ENCODE measurements at places on chromosomes 16 and 17.

DNA sequence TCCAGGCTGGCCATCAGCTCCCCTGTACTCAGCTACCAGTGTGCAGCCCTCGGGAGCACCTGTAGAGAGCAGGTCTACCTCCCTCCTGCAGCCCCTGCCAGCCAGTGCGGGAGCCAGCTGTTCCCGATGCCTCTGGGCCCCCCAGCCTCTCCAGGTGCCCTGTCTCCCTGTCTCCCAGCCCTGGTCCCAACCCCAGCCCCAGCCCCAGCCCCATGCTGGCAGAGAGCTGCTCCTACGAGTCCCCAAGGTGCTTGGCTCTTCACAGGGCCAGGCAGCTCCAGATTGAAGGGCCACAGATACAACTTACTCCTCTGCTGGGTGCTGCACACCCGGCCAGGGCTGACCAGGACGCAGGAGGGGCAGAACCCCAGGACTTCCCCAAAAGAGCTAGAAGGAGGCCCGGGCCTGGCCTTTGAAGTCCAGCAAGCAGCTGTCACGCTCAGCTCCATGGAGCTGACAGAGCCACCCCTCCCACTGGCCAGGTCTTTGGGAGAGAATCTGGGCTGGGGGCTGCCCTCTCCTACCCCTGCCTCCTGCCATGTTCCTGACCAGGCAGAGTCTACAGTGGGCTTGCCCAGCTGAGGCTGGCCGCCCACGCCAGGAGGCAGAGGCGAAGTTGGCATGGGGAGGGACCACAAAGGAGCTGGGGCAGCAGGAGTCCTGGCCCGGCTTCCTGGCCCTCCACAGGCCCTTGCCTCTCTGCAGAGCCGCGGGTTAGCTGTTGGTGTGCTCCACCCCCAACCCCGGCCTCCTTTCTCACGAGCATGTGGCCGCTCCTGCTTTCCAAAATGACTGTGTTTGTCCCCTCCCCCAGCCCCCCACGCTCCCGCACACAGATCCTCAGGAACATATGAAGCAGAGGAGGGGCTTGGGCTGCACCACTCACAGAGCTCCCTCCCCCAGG is 9.5 kb upstream of the ADAM11 start:
- DNase-seq = no peak

GRCh38 chr16:29842732-29843346 is 20.2 kb downstream of the CDIPT start:
- no peak for DNase-seq

DNA sequence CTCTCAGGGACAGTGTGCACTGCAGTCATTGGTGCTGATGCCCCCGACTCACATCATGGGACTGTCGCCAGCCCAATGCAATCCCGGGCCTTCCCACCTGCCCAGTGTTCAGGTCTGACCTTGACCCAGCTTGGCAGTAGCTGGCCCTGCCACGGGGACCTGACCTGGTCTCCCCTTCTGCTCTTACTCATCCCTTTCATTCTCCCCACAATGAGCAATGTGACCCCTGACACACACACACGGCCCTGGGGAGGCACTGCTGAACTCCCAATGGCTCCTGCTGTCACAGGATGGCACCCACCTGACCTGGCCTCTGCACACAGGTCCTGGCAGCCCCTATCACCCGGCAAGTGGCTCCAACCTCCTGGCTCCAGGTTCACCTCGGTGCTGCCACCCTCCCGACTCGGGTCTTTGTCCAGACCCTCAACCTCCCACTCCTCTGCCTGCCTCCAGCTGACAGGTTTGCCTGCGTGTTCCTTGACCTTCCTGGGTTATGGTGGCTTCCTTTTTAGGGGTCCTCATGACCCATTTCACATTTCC is 6.6 kb downstream of the CD300C start:
- DNase-seq = no peak

DNA sequence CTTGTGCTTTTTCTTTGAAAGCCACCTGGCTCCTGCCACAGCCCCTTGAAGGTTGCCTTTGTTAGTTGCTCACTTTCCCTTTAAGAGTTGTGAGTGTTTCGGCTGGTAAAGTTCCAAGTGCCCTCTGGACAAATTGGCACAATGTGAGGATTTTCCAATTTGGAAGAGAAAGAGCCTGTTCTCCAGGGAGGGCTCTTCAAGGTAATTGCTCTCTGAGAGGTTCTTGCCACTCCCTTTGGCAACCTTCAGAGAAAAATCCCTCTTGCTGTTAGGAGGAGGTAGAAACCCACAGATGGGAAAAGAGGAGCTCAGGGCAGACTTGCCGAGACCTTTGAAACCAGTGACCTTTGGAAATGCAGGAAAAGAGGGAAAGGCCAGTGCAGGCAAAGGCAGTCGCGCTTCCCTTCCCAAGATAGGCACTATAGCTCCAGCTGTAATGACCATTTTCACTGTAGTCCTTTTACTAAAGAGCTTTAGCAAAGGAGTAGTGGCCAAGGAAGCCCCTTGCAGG is 49.0 kb upstream of the AKAP1 start:
- DNase-seq = no peak

DNA sequence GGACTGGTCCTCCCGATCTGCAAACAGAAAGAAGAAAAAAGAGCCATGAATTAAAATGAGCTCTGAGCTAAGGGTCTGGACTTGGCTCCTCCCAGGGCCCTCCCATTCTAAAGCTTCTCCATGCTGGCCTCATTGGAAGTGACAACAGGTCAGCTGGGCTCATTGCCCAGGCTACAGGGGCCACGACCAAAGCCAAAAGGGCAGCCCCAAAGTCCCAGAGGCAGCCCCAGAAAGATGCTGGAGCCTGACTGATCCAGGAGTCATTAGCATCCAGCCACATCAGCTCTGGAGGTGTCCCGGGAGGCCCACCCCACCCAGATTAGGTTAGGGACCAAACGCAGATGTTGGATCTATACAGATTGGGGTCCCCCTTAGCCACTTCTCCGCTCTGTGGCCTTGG is 58.2 kb downstream of the MYH11 start:
- DNase-seq = no peak

- no peak for DNase-seq
Measured at GRCh38 chr17:64097196-64097936, 32.6 kb downstream of the ERN1 start.

DNA sequence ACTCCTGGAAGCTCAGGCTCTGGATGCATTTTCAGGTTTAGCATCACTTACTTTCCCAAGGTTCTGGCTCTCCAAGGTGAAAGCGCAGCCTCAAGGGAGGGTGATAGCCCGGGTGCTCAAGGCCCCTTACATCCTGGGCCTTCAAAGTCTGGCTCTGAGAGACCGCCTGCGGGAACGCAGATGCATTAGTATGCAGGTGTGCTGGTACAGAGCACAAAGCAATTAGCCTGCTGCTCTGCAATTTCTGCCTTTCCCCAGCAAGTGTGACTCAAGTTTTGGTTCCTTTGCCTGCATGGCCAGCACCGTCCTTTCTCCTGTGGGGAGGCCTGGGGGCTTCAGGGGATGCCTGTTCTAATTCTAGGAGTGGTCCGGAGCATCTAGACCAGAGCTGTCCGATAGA is 116.2 kb downstream of the AATF start:
- no peak for DNase-seq

DNA sequence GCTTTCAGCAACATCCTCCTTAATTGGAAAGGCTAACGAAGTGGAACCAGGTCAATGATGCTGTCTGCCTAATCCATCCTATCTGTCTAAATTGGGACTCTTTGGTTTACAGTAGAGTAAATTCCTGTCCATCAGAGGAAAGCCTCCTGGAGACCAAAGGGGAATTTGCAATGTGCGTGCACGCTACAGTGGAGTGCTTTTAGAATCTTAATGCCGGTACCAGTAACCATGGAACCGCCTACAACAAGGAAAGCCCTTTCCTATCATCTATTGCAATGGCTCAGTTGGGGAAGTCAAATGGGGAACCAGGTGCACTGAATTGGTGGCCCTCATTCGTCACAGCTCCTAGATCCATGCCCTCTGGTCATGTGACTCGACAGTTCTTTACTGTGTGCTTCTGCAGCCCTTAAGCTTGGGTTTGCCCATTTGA is 110.1 kb downstream of the XYLT1 start:
- no peak for DNase-seq

DNA sequence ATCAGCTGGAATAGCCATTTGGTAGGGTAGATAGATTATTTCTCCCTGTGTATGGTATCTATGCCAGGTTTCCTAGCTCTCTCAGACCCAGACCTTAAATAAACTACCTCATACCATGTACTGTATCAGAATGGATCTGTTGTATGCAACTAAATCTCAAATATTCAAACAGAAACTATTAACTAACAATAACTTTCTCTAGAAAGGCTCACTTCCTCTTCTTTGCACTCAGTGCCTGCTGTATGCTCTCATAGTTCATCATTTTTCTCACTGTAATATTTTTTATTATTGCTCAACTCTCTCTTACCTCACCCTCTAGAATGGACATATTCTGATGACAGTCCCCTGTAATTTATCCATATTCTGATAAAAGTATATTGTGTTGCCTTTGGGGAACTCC is 182.4 kb downstream of the TOX3 start:
- no peak for DNase-seq

DNA sequence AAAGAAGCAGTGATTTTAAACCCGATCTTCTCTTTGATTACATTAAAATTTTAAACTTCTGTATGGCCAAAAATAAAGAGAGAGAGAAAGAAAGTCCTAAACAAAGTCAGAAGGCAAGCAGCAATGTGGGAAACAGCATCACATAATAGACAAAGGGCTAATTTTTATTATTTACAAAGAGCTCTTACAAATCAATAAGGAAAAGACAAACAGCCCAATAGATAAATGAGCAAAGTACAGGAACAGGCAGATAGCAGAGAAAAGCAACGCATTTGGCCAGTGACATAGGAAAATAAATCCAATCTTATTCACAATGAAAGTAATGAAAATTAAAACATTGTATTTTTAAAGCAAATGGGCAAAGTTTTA is 93.1 kb downstream of the SALL1 start:
- DNase-seq = no peak

GRCh38 chr17:56699186-56699894 is 105.8 kb downstream of the NOG start:
- no peak for DNase-seq

DNA sequence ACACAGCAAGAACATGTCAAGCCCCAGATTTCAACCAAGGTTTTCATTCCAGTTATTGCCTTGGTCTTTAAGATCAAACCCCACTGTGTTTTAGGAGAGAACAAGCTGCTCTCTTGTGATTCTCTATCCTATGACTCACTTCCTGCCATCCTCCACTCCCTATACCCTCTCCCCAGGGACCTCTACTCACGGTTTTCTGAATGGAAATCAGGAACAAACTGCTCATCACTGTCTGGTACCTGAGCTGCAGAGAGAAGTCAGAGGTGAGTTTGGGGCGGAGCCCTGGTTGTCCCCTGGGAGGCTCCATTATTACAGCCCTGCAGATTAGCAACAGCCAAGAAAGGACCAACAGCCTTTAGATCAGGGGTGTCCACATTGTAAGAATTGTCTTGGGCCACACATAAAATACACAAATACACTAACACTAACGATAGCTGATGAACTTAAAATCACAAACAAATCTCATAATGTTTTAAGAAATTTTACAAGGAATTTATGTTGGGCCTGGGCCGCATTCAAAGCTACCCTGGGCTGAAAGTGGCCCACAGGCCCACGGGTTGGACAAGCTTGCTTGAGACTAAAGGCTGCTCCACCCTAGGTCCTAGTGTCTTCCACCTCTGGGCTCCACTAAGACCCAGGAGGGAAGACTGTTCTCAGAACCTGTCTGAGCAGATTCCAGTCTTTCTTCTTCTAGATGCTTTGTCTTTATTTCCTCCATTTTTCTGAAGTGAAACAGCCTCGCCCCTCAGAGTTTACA is 9.7 kb downstream of the ETV4 start:
- DNase-seq = no peak

- no peak for DNase-seq
Measured at GRCh38 chr17:78325076-78325687, 34.7 kb downstream of the SOCS3 start.
